ENCODE measurements at places on chromosomes 6 and 20. TPM values are rescaled to one million over a fixed set of nuclear protein-coding genes. Genes with fewer than 3 reads are reported as not detected.

GRCh38 chr20:49381558-49382493 is 100.6 kb downstream of the KCNB1 start:
- no peak for DNase-seq

GRCh38 chr6:87281426-87281825 is 41.0 kb upstream of the SMIM8 start:
- no peak for DNase-seq

GRCh38 chr6:76634695-76635094 is 562.2 kb upstream of the IMPG1 start:
- no peak for DNase-seq

DNA sequence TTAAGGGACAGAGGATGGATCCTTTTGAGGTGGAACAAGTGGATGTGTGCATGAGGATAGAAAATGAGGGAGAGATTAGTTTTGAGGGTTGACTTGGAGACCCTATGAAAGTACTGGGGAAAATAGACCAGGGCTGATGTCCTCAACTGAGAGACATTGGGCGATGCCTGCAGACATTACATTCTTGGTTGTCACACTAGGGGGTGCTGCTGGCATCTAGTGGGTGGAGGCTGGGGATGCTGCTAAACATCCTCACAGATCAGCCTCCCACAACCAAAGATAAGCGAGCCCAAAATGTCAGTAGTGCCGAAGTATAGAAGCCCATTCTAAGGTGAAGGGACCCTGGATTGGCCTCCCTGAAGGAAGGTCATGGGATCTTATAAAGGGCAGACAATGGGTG is 63.3 kb downstream of the MOCS1 start:
- DNase-seq: no peak

GRCh38 chr20:43472671-43473380 is 15.1 kb downstream of the SRSF6 start:
- no peak for DNase-seq

DNA sequence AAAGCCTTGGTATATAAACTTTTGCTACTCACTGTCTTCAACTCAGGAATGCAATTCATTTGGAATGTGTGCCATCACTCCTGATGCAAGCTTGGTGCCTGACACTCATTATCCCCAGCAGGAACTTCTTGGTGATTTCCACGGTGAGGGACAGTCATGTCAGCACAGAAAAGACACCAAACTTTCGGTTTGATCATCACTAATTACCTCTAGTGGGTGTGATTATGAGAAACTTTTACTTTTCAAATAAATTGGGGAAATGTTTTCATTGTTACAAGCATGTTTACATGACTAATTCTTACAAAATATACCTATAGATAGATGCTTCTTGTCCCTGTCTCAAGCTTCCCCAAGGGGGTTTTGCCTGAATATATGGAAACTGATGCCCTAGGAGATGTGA is 40.9 kb downstream of the RPP40 start:
- DNase-seq: no peak

DNA sequence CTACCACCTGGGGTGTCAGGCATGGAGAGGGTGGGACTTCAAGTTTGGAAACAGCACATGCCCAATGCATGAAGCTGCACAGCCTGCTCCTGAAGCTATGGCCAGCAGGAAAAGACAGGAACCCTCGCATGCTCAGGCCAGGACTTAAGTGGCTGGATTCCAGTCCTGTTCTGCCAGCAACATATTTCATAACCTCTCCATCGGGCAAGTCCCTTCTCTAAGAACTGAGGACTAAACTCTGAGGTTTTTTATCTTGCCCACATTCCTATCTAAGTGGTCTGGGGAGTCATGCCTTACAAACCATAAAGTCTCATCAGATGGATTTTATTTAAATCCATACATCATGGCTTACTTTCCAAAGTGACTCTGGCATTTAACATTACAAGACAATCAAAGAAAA is 27.5 kb upstream of the AGPAT4 start:
- no peak for DNase-seq

DNA sequence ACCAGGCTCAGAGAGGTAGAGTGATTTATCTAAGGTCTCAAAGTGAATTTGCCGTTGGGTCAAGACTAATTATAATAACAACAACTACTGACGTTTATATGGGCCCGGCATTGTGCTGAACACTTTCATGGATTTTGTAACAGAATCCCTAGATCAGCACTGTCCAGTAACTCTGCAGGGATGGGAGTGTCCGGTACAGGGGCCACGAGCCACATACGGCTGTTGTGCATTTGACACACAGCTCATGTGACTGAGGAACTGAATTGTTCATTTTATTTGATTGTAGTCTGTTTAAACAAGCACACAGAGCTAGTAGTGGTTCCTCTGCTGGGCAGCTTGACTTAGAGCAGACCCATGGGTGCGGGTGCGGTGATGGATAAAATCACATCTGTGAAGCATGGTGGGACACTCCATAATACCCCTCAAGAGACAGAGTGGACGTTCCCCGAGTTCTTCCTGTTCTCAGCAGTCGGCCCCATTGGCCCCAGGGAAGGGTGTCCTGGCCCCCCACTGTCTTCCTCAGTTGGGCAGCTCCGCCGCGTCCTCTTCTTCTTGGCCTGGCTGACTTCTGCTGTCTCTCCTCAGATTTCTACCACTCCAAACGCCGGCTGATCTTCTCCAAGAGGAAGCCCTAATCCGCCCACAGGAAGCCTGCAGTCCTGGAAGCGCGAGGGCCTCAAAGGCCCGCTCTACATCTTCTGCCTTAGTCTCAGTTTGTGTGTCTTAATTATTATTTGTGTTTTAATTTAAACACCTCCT is 6.8 kb downstream of the CDKN1A start:
- DNase-seq: no peak

GRCh38 chr6:43789447-43789846 is 19.4 kb downstream of the VEGFA start:
- DNase-seq: no peak

DNA sequence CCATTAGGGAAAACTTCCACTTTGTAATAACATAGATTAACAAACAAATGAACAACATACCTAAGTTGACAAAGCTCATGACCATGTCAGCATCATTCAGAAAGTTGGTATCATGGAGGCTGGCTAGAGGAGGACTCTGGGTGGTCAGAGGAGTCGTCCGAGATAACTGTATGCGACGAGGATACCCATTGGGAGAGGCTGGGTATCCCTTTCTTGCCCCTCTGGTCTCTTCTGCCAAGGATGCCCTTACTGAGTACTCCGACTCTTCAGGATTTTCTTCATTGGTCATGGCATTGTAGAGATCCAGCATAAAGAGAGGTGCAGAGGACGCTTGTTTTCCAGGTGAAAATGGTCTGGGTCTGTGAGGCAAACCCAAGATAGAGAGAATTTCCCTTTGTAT is 1.1 kb downstream of the BMP5 start:
- DNase-seq: no peak

GRCh38 chr20:6884114-6884513 is 116.6 kb downstream of the BMP2 start:
- no peak for DNase-seq

- no peak for DNase-seq
These were observed 136.7 kb upstream of the EXOC2 start for GRCh38 chr6:829656-830055.

DNA sequence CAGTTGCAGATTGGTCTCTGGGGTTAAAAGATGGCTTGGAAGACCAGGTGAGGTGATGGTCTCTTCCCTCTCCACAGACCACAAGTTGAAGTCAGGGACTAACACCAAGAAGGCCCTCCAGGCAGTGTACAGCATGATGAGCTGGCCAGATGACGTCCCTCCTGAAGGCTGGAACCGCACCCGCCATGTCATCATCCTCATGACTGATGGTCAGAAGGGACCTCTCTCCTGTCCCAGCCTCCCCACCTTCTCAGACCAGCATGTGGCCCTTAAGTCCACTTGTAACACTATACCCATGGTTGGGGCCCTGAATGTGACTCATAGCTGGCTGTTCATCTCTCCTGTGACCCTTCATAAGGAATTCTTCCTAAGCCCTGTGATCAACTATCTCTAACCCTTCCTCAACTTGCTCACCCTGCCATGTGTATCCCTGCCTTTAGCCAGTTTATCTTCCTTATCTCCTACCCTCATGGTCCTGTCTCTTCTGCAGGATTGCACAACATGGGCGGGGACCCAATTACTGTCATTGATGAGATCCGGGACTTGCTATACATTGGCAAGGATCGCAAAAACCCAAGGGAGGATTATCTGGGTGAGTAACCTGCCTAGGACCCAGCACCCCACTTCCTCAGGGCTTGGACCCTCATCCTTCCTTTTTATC is 3.0 kb downstream of the CFB start:
- no peak for DNase-seq

DNA sequence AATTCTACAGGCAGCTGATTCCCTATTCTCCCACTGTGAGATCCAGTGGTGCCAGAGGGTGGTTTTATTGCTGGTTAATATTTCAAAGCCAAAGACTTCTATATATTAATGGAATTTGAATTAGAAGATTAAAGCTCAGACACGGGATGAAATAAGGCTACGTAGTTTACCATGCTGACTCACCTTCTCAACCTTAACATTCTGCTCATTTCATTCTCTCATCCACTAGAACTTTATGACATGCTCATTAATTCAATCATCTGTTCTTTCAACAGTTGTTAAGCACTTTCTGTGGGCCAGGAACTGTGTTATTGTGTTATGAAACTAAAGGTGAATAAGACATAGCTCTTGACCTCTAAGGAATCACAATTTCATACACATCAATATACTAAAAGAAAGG is 456.9 kb upstream of the MAP3K7 start:
- no peak for DNase-seq

DNA sequence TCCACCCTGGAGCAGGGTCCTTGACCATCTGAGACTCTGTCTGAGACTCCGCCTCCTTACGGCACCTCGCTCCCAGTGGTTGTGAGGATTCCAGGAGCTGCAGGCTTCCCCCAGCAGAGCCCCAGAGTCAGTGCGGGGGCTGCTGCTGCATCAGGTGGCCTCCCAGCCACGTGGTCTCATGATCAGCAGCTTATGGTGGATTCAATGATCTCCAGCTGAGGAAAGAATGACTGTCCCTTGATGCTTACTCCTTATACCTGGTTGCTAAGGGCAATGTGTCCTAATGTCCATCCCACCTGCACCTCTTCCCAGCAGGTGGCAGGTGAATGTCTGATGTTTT is 40.0 kb downstream of the SLC22A1 start:
- no peak for DNase-seq

GRCh38 chr6:132866762-132867449 is 52.5 kb downstream of the RPS12 start:
- DNase-seq: no peak

DNA sequence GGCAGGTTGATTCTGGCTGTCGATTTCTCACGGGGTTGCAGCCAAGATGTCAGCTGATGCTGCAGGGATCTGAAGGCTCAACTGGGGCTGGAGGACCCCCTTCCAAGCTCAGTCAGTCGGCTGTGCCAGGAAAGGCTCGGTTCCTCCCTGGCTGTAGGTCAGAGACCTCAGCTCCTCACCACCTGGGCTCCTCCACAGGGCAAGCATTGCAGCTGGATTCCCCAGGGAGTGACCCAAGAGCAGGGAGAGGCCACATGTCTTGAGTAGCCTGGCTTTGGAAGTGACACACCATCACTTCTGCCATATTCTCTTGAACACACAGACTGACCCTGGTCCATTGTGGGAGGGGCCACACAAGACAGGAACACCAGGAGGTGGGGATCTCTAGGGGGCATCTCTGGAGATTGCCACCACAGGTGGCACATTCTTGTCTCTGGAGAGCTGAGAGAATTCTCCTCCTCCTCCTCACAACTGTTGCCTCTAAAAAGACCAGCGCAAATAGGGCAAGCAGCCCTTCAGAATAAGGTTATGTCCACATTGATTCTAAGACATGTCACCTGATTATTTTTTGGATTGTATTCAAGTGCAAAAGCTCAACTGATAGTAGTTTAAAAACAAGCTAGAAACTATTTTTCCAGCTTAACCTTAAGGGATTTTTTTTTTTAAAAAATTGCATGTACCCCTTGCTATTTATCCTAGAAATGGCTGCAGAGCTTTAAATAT is 270.5 kb downstream of the NRN1 start:
- no peak for DNase-seq

DNA sequence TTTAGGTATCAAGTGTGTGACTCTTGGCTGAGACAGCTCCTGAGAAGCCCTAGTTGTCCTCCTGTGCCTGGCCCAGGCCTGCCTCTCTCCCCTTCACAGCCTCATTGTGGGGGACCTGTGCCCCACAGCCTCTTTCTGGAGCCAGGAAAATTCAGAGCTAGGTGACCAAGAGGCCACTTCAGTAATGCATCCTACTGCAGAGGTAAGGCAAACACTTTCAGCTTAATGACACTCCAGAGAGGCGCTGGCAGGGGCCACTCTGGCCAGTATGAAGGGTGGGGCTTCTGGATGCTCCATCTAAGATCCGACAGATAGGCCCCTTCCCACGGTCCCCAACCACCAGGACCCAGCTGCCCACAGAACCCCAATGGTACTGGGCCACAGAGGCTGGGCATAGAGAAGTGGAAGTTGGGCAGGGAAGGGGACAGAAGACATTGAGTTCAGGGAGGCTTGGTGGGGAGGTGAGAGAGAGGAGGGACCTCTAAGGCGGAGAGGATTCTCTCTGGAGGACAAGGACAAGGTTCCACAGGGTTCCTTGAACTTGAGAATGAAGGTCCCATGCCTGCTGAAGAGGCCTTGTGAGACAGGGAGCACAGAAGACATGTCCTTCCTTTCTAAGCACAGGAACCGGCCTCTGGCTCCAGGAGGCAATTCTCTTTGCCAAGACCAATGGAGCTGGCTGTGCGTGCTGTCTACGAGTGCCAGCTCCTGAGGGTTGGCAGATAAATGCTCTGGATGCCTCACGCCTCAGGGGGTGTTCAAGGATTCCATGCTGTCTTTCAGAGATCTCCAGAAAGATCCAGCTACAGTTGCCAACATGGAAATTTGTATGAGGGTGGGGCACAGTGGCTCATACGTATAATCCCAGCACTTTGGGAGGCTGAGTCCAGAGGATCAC is 46.4 kb upstream of the TGM2 start:
- DNase-seq: no peak

DNA sequence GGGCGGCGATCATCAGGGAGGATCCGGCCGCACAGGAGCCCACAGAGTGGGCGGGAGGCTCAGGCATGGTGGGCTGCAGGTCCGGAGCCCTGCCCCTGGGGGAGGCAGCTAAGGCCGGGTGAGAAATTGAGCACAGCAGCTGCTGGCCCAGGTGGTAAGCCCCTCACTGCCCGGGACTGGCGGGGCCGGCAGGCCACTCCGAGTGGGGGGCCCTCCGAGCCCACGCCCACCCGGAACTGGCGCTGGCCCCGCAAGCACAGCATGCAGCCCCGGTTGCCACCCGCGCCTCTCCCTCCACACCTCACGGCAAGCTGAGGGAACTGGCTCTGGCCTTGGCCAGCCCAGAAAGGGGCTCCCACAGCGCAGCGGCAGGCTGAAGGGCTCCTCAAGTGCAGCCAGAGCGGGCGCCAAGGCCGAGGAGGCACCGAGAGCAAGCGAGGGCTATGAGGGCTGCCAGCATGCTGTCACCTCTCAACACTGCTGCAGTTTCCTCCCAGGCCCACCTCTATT is 48.1 kb upstream of the UST start:
- DNase-seq: no peak

The SLC17A9 gene
- polyA plus RNA-seq: 3.2 TPM

The ZNF341 gene
- 3.1 TPM for polyA plus RNA-seq

The CYP24A1 gene
- 2.2 TPM for polyA plus RNA-seq

The ZNF311 gene
- 1.3 TPM for polyA plus RNA-seq

The NRSN1 gene
- polyA plus RNA-seq: 0.73 TPM

The IL17A gene
- not detected for polyA plus RNA-seq

The TPX2 gene
- 0.84 TPM for polyA plus RNA-seq

The KCNG1 gene
- 8.3 TPM for polyA plus RNA-seq

The POLR1H gene
- polyA plus RNA-seq: 36.7 TPM

The CCN2 gene
- polyA plus RNA-seq: 506 TPM
